ENCODE measurements at places on chromosomes 7 and 10.

- no peak for DNase-seq
Observed at GRCh38 chr7:137354396-137354795, 10.9 kb upstream of the PTN start.

DNA sequence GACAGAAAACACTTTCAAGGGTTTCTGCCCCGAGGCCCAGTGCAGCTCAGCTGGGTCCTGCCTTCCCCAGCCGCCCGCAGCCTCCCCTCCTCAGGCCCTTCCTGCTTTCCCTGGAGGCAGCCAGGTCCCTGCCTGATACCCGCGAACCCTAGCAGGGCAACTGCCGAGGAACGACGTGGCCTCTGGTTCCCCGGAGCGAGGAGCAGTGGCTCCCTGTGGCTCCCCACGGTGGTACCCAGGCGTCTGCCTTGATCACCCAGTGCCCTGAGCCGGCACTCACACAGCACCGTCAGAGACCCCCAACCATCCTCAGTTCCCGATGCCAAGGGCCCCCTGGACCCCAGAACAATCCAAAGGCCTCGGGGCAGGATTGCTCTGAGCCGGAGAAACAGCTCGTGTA, 58.3 kb downstream of the CFAP46 start:
- DNase-seq, result no peak

GRCh38 chr7:32048970-32049491, 21.2 kb downstream of the PDE1C start:
- DNase-seq, result no peak

DNA sequence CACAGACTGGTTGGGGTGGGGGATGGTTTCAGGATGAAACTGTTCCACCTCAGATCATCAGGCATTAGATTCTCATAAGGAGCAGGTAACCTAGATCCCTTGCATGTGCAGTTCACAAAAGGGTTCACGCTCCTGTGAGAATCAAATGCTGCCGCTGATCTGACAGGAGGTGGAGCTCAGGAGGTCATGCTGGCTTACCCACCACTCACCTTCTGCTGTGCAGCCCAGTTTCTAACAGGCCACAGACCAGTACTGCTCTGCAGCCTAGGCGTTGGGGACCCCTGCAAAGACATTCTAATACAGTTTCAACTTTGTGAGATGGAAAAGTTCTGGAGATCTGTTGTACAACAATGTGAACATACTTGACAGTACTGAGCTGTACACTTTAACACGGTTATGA, 39.9 kb downstream of the STRA8 start:
- no peak for DNase-seq

- no peak for DNase-seq
Observed at GRCh38 chr10:79446758-79447084, 1.3 kb upstream of the ZCCHC24 start.

DNA sequence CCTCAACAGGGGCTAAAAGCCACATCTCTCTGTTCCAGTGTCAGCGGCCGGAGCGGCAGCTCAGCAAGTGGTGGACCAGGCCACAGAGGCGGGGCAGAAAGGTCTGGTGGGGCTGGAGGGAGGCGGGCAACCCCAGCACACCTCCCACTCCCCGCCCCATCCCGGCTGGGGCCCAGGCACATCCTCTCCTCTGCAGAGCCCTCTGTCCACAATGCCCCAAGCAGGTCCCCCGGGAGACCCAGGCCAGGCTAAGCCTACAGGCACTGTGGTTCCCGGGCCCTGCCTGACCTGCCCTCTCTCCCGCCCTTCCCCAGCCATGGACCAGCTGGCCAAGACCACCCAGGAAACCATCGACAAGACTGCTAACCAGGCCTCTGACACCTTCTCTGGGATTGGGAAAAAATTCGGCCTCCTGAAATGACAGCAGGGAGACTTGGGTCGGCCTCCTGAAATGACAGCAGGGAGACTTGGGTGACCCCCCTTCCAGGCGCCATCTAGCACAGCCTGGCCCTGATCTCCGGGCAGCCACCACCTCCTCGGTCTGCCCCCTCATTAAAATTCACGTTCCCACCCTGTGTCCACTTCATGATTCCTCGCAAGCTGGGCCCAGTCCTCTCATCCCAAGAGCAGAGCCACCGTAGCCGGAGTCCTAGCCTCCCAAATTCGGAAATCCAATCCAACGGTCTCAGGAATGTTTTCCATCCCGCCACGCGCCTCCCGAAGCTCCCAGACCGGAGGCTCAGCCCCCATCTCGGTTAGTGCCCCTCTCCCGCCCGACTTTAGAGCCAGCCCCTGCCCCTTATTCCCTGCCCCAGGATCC, 2.1 kb downstream of the ADIRF start:
- no peak for DNase-seq
